ENCODE measurements at places on chromosomes 5 and 9.

GRCh38 chr9:132201139-132201538 lies 39.3 kb downstream of the NTNG2 start:
- DNase-seq: no peak

DNA sequence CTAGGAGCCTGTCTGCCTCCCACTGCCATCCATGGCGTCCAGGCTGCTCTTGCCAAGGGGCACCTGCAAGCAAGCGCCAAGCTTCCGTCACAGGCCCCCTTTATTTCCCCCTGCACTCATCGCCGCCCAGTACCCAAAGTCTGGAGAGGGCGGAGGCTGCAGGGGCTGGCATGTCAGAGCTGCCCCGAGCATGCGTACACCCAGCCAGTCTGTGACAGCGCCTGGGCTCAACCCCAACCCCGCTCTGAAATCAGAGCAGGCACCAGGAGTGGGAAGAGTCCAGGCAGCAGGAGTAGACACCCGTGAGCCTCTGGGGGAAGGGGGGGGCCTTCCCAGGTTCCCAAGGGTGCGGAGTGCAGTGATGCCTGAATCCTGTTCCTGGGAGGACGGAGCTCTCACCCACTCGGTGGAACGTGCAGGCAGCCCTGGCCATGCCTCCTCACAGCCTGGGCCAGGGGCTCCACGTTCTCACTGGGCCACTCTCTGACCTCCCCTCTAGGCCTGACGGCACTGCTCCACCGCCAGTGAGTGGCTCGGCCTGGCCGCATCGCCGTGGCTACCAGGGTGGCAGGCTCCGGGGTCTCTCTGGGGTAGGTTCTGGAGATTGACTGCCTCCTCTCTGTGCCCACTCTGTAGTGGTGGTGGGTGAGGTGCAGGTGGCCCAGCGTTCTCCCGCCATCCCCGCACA lies 469.0 kb downstream of the CDH9 start:
- DNase-seq: no peak

- DNase-seq: no peak
These were observed 18.1 kb upstream of the ZBTB34 start for GRCh38 chr9:126842220-126842842.

- no peak for DNase-seq
These were observed 101.6 kb upstream of the PCA3 start for GRCh38 chr9:76662476-76663281.

GRCh38 chr5:2311851-2312250 lies 429.1 kb upstream of the IRX4 start:
- no peak for DNase-seq

DNA sequence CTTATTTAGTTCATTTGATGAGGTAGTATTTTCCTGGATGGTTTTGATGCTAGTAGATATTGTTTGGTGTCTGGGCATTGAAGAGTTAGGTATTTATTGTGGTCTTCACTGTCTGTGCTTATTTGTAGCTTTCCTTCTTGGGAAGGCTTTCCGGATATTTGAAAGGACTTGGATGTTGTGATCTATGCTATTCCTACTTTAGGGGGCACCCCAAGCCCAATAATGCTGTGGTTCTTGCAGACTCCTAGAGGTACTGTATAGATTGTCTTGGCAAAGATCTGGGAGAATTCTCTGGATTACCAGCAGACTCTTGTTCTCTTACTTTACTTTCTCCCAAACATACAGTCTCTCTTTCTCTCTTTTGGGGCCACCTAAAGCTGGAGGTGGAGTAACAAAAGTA lies 315.7 kb downstream of the MAT2B start:
- DNase-seq: peak; percentile 5

DNA sequence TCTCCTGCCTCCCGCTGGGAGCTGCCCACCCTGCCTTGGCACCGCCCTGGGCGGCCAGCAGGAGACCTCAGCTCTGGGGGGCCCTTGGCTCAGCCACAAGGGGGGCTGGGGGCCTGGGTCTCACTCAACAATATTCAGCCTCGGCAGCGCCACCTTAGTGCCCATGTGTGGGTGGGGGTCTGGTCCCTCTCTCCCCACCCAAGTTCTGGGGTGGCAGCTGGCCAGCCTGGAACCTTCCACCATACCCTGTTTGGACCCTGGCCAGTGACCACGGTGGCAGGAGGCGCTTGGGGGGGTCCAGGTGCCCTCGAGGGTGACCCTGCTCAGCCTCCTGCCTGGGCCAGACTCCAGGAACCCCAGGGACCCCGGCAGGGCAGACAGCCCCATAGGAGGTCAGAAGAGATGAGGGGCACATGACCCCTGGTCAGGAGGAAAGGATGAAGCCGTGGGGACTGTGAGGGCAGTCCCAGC lies 22.2 kb downstream of the NKD2 start:
- no peak for DNase-seq

DNA sequence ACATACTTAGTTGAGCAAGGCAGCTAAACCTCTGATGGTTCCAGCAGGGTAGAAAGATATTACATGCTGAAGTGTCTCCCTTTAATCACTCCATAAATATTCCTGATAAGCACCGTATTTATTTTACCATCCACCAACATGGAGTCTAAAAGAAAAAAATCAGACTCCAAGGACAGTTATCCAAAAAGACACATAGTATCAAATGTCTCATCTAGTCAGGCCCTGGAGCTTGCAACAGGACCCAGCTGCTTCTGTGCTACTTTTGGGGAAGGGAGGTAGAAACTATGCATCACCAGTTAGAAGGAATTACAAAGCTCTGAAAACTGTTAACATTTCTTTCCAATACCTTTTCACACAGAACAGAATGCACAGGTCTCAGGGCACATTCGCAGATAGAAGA lies 88.1 kb downstream of the S1PR3 start:
- DNase-seq: peak; percentile 13

DNA sequence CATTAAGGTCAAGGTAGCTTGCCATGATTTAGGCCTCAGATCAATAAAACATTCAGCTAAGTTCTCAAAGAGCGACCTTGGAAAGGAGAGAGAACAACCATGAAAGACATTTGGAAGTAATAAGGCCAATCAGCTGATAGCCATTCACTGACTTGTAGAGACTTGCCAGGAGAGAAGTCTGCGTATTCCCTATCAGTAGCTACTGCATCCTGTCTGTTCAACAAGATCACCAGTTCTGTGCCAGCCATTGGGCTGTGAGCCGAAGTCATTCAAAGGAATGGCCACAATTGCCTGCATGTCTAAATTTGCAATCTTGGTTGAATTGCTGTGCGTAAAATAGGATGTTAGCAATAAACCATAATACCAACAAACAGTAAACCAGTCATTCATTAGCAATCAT lies 219.8 kb downstream of the FBXL7 start:
- DNase-seq: no peak
